ENCODE measurements at places on chromosomes 2 and 18.

DNA sequence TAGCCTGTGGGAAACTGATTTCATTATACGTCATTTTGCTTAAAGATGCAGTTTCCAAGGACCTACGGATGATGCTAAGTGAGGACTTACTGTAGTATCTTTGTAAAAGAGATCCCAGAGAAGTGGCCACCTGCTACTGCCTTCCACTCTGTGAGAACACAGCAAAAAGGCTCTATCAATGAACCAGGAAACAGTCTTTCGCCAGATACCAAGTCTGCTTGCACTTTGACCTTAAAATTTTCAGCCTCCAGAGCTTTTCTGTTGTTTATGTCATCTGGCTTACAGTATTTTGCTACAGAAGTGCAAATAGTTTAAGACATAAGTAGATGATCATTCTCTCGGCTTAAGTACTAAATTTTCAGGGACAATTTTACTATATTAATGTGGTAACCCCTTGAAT lies 847.9 kb upstream of the CHAC2 start:
- no peak for DNase-seq

DNA sequence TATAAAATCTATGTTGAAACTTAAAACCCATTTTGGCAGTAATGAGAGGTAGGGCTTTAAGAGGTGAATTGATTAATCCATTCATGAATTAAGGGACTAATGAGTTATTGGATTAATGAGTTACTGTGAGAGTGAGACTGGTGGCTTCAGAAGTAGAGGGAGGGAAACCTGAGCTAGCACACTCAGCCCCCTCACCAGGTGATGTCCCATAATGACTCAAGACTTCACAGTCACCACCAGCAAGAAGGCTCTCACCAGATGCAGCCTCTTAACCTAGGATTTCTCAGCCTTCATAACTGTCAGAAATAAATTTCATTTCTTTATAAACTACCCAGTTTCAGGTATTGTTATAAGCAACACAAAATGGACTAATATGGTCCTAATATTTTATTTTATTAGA lies 621.7 kb upstream of the ACVR2A start:
- no peak for DNase-seq

DNA sequence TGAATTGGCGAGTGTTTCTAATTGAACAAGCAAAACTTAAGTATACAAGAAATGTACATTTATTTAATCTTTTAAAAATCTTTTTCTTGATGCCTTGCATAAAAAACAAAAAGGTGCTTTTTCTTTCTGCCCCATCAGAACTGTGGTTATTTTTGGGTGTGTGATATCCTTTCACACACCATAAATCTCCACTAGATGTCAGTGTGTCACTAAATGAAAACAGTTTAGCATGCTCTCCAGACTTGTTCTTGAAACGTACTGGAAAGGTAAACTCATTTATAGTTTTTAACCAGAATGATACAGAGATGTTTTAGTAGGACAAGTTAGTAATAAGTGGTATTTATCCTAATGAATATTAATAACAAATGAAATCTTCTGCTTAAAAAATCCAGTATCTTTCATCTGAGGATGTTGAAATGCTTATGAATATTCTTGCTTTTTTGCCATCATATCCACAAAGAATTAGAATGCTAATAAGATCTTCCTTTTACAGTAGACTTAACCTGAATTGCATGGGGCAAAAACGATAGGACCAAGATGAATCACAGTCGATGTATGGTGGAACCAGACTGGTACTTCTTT lies 96.8 kb downstream of the UBE2E3 start:
- DNase-seq: peak; percentile 52

GRCh38 chr2:68698567-68699377 lies 35.8 kb upstream of the ARHGAP25 start:
- no peak for DNase-seq

DNA sequence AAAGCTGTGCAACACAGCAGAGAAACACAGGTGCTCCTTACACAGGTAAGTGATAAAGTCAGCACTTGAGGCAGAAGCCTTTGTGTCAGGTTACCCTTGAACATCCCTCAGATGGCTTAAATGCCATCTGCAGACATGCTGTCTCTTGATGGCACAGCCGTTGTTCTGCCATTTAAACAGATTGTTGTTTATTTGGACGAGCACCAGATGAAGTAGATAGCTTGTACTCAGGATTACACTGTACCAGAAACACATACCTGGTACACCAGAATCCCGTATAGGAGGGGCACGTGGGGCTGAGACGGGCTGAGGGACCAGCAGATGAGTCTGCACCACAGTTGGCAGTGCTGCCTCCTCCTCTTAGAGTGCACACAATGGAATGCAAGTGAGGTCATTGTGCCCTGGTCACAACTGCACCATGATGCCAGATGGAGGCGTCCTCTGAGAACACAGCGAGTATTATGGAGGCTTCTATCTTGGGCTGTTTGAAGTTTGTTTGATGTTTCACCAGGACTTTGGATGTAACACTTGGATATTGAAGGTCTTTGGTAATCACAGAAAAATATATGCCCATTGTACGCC lies 143.0 kb downstream of the TANC1 start:
- DNase-seq: no peak

GRCh38 chr2:203347375-203347774 lies 19.2 kb downstream of the ABI2 start:
- no peak for DNase-seq

- DNase-seq: no peak
Observed at GRCh38 chr2:220619525-220620220, 952.4 kb downstream of the EPHA4 start.

DNA sequence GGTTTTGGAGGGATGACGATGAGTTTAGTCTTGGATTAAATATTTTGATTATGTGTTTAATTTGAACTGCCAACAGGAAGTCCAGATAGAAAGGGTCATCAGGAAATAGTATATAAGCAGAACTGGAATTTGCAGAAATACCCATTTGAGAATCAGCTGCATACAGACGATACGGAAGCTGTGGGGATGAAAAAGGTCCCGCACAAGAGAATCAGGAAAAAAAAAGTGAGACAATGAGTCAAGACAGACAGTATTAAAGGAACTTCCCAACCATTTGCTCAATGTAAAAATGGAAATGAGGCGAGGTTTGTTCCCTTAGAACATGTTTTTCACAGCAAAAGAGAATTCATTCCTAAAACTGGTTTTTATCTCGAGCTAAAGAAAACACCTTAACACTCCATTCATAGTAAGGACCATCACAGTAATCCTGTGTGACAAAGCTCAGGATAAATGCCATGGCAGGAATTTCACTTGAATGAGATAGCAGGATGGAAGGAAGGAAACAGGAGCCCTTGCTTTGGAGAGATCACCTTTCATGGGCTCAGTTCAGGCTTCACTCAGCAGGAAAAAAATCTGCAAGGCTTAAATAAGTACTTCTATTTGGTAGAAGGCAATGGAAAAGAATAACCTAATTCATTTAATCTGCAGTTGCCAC lies 29.3 kb downstream of the BCL2 start:
- no peak for DNase-seq

GRCh38 chr2:182522405-182522896 lies 95.6 kb upstream of the PDE1A start:
- DNase-seq: no peak

DNA sequence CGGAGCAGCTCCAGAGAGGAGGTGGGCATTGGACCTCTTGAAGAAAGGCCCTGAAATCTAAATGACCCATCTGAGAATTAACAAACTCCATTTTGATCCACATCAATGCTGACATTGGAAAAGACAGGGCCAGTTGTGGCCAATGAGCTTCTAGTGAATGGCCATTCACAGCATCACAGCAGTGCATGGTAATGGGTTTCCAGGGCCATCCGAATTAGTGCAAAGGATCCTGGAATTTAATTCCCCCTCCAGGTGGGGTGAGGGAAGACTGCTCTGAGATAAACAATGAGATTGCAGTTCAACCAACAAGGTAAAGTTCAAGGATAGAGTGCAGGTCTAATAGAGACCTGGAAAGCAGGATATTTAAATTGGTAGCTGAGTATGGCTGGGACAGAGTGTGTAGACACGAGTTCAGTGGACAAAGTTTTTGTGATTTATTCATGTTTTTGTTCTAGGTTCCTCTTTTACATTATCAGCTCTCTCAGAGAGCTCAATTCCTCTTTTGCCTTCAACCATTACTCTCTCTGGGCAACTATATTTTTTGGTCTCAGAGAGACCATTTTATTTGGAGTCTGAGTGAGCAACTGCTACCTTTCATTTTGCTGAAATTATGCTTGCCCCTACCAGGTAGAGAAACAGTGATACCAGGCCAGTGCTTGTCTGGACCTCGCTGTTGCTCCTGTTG lies 5.0 kb downstream of the TACR1 start:
- no peak for DNase-seq

- peak; percentile 69 for DNase-seq
Observed at GRCh38 chr2:241842620-241843211, 16.0 kb downstream of the PDCD1 start.

DNA sequence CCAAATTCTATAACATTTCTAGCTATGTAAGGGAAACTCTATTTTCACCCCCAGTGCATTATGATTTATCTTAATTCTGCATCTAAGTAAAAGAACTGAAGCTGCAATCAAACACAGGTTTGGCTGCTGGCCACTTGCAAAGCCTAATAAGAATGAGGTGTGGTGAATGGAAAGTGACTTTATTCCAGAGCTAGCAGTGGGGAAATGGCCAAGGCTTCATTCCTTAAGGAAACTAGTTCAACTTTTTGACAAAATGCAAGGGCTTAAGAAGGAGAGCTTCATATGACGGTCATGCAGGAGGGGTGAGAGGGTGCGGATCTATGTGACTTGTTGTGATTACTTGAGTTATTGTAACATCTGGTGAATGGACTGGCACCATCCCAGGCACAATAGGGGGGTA lies 1802.0 kb downstream of the SUCLG1 start:
- DNase-seq: no peak

- no peak for DNase-seq
Observed at GRCh38 chr2:189362283-189362682, 79.0 kb upstream of the WDR75 start.

DNA sequence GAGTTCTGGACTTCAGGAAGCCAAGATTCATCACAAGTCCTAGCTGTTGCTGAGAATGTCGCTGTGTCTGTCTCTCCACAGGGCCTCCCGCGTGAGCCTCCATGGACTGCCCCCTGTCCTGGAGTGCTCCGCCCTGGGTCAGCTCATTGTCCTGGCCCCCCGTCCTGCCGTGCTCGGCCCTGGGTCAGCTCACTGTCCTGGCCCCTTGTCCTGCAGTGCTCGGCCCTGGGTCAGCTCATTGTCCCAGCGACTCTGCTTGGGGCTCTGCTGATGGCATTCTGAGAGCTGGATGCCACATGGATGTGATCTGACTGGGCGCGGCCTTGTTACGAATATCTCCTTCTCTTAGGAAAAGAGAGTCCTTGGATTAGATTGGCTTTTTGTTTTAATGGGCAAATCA lies 78.5 kb downstream of the EIPR1 start:
- DNase-seq: no peak

- no peak for DNase-seq
Observed at GRCh38 chr2:33197198-33197938, 250.6 kb downstream of the LTBP1 start.

DNA sequence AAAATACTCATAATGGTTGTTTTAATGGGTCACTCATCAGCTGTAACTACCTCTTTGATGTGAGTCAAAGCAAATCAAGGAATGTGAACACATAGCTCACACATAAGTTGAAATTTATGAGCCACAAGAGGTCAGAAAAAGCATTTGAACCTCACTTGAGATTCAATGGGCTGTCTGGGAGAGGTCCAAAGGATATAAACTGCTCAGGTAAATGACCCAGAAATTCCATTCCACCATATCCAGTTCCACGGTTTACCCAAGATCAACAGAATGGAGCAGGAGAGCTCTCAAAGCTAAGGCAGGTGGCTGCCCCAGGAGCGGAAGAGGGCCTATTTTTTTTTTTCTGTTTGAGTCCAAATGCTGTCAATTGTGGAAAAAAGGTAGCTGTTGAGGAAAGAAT lies 464.1 kb downstream of the TNS1 start:
- DNase-seq: no peak

- DNase-seq: no peak
Observed at GRCh38 chr18:407626-408224, 92.8 kb downstream of the COLEC12 start.

DNA sequence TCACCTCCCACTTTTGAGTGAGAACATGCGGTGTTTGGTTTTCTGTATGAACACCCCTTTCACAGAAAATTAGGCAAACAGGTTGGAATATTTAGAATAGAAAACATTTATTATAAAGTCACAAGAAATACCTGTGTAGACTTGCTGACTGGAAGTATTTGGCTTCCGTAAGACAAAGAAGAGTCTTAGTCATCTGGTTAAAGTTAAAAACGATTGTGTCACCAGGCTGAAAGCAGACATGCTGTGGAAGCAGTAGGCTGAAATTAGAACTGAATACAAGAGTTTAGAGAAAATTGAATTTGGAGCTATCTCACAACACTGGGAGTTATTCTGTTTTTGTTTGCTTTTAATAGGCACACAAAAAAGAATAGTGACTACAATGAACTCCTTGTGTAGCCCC lies 16.2 kb upstream of the CLASP1 start:
- no peak for DNase-seq

DNA sequence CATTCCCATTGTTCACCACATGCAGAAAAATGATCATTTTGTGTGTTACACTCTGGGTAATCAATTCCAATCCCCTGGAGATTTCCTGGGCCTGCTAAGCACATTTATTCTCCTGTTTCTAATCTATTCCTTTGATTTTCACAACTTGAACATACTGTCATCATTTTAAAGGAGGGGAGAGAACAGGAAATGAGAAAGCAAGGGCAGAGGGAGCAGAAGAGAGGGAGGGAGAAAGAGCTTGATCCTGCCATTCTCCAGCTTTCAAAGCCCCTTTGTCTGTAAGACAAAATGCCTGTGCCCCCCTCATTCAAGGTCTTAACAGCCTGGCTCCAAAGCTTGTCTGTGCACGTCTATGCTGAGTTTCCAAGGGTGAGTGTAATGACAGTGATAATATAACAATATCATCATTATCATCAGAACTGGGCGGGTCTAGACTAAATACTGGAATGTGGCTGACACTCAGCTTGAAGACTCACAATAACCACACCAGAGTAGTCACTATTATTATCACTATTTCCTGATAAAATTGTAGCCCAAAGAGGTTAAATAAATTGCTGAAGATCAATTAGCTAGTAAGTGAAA lies 164.4 kb upstream of the KLHL29 start:
- no peak for DNase-seq

GRCh38 chr2:120857931-120858330 lies 122.3 kb downstream of the GLI2 start:
- no peak for DNase-seq

GRCh38 chr2:20282916-20283592 lies 58.1 kb upstream of the SDC1 start:
- DNase-seq: no peak

DNA sequence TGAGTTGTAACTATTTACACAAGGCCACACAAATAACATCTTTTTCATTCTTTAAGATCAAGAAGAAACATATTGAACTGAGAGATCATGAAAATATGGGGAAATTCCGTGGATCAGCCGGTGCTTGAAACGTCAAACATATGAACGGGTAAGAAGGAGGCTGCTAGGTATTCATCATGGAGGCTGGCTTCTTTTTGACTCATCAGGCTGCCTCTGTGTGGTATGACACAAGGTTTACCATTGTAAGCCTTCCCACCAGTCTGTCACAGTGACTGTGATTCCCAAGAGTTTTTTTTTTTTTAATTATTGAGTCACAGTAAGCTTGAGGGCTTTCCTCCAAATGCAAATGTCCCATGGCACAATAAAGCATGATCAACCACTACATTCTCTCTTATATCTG lies 506.9 kb downstream of the BCL11A start:
- no peak for DNase-seq
